ENCODE measurements at places on chromosomes 7 and 10. TPM values are rescaled to one million over a fixed set of nuclear protein-coding genes. Genes with fewer than 3 reads are reported as not detected.

GRCh38 chr10:122293156-122293960 is 22.3 kb downstream of the BTBD16 start:
- H3K4me3 ChIP-seq: no peak overlapping the region
- peaks cover 6% of the 10 kb centered on the region for H3K36me3 ChIP-seq
- H3K27me3 ChIP-seq: no peaks in the 10 kb centered on the region
- peak overlapping the region; percentile 0 for H3K27ac ChIP-seq
- DNase-seq: no peak
- H3K4me1 ChIP-seq: peaks cover 29% of the 10 kb centered on the region

- H3K27ac ChIP-seq: peak overlapping the region; percentile 78
- DNase-seq: no peak
- no peaks in the 10 kb centered on the region for H3K27me3 ChIP-seq
- peaks cover 7% of the 10 kb centered on the region for H3K4me1 ChIP-seq
Observed at GRCh38 chr10:43380610-43381222, 9.3 kb downstream of the FXYD4 start.

- DNase-seq: peak; percentile 37
- H3K27ac ChIP-seq: no peak overlapping the region
- H3K4me1 ChIP-seq: no peaks in the 10 kb centered on the region
- H3K36me3 ChIP-seq: no peaks in the 10 kb centered on the region
- H3K27me3 ChIP-seq: no peaks in the 10 kb centered on the region
Observed at GRCh38 chr10:54985732-54986131, 184.7 kb upstream of the PCDH15 start.

DNA sequence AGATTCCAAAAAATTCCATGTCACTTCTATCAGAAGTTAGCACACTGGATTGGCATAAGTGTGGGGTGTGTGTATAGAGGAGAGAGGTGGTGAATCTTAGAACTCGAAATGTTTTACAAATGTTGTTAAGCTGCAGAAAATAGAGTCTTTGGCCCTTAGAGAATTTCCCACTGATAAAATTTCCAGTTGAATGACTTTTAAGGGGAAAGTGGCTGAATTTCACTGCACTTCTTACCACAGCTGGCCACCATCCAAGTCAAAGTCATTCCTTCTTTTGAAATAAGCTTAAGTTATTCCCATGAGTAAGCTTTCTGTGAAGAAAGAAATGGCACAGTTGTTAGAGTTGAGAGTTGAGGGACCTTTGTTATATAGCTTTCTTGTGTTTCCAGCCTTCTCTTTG is 13.9 kb downstream of the VCL start:
- no peaks in the 10 kb centered on the region for H3K27me3 ChIP-seq
- peaks cover 26% of the 10 kb centered on the region for H3K4me1 ChIP-seq
- peak; percentile 83 for DNase-seq

GRCh38 chr10:91570220-91570619 is 62.7 kb downstream of the PPP1R3C start:
- no peak overlapping the region for H3K27ac ChIP-seq
- no peak overlapping the region for H3K4me3 ChIP-seq

DNA sequence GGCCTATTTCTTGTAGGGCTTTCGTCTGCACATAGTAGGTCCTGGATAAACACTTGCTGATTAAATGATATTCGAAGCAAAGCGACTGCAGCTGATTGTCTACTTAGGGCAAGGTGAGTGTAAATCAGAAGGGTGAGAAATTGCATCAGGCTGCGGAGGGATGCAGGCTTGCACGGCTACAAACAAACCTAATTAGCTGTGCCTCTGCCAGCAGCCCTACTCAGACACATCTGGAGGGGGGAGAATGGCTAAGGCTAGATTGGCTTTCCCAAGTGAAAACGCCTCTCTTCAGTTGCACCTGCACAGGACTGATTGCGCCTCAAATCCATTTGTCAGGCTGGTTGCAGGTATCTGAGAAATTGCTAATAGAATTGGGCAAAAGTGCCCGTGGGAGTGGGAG is 247.5 kb downstream of the DPP6 start:
- H3K27ac ChIP-seq: no peak overlapping the region
- H3K4me1 ChIP-seq: no peaks in the 10 kb centered on the region
- H3K36me3 ChIP-seq: no peaks in the 10 kb centered on the region
- no peak overlapping the region for H3K4me3 ChIP-seq
- H3K27me3 ChIP-seq: no peaks in the 10 kb centered on the region

GRCh38 chr10:18527687-18528086 is 123.7 kb downstream of the NSUN6 start:
- H3K36me3 ChIP-seq: peaks cover 33% of the 10 kb centered on the region
- no peaks in the 10 kb centered on the region for H3K4me1 ChIP-seq
- no peak overlapping the region for H3K4me3 ChIP-seq
- H3K27ac ChIP-seq: no peak overlapping the region

- no peak for DNase-seq
- H3K27ac ChIP-seq: no peak overlapping the region
- peaks cover 10% of the 10 kb centered on the region for H3K4me1 ChIP-seq
- no peak overlapping the region for H3K4me3 ChIP-seq
Observed at GRCh38 chr10:70762441-70763175, 22.6 kb downstream of the TBATA start.

EPHA1 gene
- 1.2 TPM for total RNA-seq

NUTM2E gene
- total RNA-seq: 0.12 TPM

HGF gene
- total RNA-seq: not detected

BICC1 gene
- total RNA-seq: 15.6 TPM
